Aorta (tissue), 5 donors: ENCODE measurements at places on chromosomes 2 and 18. TPM values are rescaled to one million over a fixed set of nuclear protein-coding genes. Genes with fewer than 3 reads are reported as not detected.

- H3K27me3 ChIP-seq: no peaks in the 10 kb centered on the region
- no peak for DNase-seq
- H3K27ac ChIP-seq: no peak overlapping the region
Observed at GRCh38 chr2:216478151-216478550, 20.5 kb upstream of the RPL37A start.

GRCh38 chr2:232485348-232485756 is 2.3 kb downstream of the ECEL1 start:
- no peaks in the 10 kb centered on the region for H3K4me1 ChIP-seq
- no peaks in the 10 kb centered on the region for H3K36me3 ChIP-seq
- H3K27me3 ChIP-seq: no peaks in the 10 kb centered on the region
- H3K4me3 ChIP-seq: no peak overlapping the region
- no peak overlapping the region for H3K27ac ChIP-seq
- DNase-seq: no peak

- H3K27me3 ChIP-seq: no peaks in the 10 kb centered on the region
- no peak overlapping the region for H3K4me3 ChIP-seq
- peaks cover 5% of the 10 kb centered on the region for H3K36me3 ChIP-seq
Observed at GRCh38 chr2:135650721-135651120, 90.9 kb upstream of the UBXN4 start.

DNA sequence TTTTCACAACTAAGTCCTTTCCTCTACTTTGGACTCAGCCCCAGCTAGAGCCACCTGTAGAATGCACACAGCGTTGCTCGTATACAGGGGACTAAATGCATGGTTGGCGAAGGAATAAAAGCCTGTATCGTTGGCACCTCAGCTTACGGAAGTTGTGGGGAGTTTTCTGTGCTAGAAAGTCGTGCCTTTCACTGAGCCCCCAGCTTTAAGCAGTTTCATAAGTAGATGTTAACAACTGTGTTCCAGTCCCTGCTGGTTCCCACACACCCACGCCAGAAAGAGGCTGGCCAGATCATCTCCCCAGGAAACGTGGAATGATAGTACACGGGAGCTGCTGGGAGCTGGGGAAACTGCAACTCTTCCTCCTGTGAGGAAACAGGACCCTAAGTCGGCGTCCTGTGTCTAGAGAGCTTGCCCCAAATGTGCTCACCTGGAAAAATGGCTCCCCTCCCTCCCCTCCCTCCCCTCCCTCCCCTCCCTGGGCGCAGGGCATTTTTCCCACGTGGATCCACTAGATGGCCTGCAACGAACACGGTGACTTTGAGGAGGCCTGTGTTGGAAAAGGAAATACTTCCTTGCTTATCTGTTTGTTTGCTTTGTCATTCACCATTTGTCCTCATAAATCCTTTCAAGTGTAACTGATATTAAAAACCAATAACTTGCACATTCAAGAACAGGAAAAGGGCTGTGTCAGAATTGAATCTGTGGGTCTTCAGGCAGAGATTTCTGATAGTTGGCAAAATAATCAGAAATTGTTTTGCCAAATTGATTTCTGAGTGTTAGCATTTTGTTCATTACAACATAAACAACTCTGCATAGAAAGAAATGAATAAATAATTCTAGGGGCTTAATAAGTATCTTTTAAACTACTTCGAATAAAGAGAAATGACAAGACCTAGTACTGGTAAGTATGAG is 43.9 kb upstream of the RFX8 start:
- H3K4me1 ChIP-seq: no peaks in the 10 kb centered on the region
- DNase-seq: no peak
- no peak overlapping the region for H3K4me3 ChIP-seq
- H3K27me3 ChIP-seq: no peaks in the 10 kb centered on the region
- no peak overlapping the region for H3K27ac ChIP-seq
- no peaks in the 10 kb centered on the region for H3K36me3 ChIP-seq

- no peaks in the 10 kb centered on the region for H3K36me3 ChIP-seq
- H3K27me3 ChIP-seq: no peaks in the 10 kb centered on the region
- no peak for DNase-seq
- H3K27ac ChIP-seq: no peak overlapping the region
- H3K4me3 ChIP-seq: no peak overlapping the region
Observed at GRCh38 chr2:234577191-234577590, 80.3 kb upstream of the ARL4C start.

GRCh38 chr18:23114171-23114881 is 21.0 kb upstream of the CABLES1 start:
- H3K27me3 ChIP-seq: no peaks in the 10 kb centered on the region
- H3K27ac ChIP-seq: no peak overlapping the region
- H3K4me3 ChIP-seq: no peak overlapping the region
- no peaks in the 10 kb centered on the region for H3K36me3 ChIP-seq
- no peak for DNase-seq

The CNDP1 gene
- 0.49 TPM for total RNA-seq

The RNU2-63P gene
- not detected for total RNA-seq

DNA sequence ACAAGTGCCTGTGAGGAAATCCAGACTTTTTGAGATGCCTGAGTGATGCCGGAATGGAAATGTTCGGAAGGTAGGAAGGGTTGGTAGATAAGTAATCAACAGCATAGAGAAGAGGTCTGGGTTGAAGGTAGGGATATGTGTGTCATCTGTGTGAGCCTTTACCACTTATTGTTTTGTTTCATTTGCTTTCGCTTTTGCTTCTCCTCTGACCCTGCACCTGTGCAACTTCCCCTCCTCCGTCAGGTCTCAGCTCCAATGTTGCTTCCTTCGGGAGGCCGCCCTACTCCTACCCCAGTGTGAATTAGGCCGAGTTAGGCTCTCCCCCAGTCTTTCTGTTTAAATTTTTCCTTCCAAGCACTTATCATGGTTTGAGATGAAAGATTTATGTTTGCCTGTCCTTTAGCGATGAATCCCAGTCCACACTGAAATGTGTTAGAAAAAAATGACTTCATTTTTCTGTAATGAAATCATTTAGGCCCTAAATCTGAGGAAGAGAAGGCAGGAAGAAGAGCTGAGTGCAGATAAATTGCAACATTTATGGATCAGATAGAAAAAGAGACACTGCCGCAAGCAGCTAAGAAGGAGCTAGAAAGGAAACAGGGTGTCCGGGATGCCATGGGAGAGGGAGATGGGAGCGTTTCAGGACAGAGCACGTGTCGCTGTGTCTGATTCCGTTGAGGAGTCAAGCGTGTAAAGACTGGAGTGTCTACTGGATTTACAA is 139.6 kb upstream of the PELI1 start:
- H3K27me3 ChIP-seq: no peaks in the 10 kb centered on the region
- no peak overlapping the region for H3K4me3 ChIP-seq
- no peak for DNase-seq
- H3K4me1 ChIP-seq: no peaks in the 10 kb centered on the region
- H3K27ac ChIP-seq: no peak overlapping the region
- no peaks in the 10 kb centered on the region for H3K36me3 ChIP-seq
